ENCODE measurements at places on chromosomes 5 and 9.
A peak's percentile ranks its signal among the peaks of the same experiment; 100 is the strongest.

DNA sequence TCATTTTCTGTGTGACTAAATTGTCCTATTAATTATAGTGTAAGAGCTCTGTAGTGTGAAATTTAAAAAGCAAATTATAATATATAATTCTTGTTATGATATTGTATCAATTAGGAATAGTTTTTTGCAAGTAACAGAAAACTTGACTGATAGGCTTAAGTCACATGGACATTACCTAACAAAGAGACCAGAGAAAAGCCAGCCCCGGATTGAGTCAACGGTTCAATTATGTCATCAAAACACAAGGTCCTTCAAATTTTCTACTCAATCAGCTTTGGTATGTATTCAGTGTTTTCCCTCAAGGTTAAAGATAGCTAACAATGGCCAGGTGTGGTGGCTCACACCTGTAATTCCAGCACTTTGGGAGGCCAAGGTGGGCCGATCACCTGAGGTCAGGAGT is 126.7 kb upstream of the PTGER4 start:
- no peak for DNase-seq

GRCh38 chr5:171700318-171700912 is 85.2 kb upstream of the SMIM23 start:
- DNase-seq, result no peak

DNA sequence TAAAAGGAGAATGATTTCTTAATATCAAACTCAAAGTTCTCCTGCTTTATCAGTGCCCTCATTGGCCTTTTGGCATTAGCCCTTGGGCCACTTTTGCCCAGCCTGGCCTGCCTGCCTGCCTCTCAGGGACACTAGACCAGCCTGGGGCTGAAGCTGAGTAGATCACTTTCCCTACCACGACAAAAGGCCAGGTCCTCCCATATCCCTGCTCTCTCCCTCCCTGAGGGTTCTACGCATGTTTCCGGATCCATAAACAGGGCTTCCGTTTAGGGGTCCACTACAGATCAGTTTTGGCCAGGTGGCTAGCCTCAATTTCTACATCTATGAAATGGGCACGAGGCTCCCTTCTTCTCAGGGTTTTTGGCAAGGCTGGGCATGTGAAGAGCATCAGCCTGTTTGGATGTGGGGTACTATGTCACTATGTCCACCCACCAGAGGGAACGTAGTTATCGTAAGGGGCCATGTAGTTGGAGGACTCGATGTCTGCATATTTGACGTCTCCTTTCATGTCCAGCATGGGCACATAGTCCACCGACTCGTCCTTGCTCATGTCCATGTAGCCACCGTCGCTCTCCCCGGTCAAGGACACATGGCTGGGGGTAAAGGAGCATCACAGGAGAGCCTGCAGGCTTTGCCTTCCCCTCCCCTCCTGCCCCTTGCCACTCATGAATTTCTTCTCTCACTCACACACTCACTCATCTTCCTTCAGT is 34.0 kb downstream of the PDGFRB start:
- DNase-seq, result no peak

DNA sequence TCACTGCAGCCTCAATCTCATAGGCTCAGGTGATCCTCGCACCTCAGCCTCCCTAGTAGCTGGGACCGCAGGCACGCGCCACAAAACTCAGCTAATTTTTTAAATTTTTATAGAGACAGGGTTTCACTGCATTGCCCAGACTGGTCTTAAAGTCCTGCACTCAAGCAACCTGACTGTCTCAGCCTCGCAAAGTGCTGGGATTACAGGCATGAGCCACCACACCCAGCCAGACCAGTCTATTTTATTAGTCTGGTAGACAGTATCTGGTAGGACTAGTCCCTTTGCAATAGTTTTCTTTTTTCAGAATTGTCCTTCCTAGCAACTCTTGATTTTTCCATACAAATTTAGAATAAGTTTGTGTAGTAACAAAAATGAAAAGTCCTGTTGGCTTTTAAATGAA is 14.1 kb upstream of the GPR150 start:
- no peak for DNase-seq

DNA sequence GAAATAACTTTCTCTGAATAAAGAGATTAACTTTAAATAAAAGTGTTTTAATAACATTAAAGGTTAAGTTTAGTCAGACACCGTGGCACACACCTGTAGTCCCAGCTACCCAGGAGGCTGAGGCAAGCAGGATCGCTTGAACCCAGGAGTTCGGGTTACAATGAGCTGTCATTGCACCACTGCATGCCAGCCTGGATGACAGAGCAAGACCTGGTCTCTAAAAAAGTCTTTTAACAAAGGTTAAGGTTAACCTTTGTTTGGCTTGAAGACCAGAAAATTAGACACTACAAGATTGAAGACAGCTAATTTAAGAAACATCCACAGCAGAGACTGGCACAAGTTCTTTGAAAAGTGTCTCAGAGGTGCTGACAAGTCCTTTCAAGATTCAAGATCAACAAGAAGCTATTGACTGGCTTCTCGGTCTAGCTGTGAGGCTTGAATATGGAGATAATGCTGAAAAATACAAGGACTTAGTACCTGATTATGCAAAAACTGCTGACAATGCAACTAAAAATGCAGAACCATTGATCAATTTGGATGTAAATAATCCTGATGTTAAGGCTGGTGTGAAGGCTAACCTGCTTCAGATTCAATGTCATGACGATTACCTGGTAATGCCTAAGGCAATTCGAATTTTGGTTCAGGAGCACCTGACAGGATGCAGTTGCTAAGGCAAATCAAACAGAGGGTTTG is 48.8 kb downstream of the FAM81B start:
- DNase-seq, result no peak

DNA sequence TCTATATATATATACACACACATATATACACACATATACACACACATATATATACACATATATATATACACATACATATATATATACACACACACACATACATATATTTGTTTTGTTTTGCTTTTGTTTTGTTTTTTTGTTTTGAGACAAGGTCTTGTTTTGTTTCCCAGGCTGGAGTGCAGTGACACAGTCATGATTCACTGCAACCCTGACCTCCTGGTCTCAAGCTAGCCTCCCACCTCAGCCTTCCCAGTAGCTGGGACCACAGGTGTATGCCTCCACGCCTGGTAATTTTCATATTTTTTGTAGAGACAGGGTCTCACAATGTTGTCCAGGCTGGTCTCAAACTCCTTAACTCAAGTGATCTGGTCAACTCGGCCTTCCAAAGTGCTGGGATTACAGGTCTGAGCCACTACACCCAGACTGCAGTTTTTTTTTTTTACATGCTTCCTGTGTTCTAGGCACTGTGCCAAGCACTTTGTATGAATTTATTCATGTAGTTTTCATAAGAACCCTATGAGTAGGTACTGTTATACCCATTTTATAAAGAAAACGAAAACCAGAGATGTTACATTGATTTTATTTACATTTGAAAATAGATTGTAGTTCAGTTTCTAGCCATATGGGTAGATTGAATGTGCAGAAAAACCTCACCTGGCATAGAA is 120.7 kb downstream of the PBX3 start:
- no peak for DNase-seq

GRCh38 chr9:36127652-36128244 is 8.8 kb upstream of the GLIPR2 start:
- DNase-seq, result no peak

DNA sequence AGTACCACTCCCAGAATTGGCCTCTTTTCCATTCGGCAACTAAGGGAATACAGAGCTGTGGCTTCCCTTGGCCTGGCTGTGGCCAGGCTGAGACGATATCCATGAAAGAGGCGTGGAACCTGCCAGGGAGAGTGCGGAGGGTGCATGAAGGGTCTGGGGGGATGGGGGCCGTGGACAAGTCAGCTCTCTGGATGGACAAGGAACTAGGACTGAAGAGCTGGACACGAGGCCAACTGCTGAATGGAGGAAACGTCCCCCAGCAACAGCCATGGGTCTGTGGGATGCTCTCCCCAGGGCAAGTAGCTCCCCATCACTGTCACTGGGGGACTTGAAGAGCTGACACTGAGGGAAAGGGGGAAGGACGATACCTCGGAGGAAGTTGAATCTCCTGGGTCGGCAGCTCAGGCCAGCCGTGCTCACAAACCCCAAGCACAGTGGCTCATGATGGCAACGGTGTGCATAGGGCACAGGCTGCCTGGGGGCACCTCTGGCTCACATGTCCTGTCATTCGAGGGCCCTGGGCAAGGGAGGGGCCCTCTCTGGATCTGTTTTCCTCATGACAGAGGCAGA is 4.1 kb upstream of the OLFM1 start:
- DNase-seq, result no peak

DNA sequence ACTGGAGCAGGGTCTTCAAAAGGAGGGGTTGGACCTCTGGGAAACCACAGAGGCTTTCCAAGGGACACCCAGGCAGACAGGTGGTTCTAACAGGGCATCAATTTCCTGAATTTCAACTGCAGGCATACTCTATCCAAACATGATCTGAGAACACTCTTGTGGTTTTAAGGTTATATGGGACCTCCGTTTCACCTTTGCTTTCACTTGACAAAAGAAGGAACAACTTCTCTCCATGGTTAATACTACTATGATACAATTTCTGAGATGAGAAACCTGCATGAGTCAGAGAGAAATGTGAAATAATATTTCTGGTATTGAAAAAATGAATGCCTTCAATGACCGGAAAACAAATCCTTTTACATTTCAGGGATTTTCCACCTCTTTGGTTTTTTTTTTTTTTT is 28.0 kb upstream of the ERAP1 start:
- DNase-seq, result no peak

- DNase-seq, result no peak
These were observed 9.4 kb upstream of the PLCXD3 start for GRCh38 chr5:41519801-41520200.

- DNase-seq, result peak; percentile 15
These were observed 53.2 kb downstream of the ZNF474 start for GRCh38 chr5:122182491-122182921.

DNA sequence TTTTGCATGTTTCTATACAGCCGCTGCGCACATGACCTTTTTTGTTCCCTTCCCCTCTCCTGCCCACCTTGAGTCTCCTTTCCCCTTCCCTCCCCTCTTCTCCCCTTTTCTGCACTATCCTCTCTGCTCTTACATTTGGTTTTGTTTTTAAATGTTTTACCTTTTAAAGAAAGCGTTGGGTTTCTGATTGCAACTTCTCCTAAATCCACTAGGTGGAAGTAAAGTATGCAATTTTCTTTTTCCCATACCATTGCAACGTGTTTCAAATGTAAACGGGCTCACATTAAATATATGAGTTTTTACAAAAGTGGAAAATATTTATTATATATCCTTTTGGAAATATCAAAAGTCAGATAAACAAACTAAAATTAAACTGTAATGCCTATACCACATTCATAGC is 500.9 kb downstream of the DIRAS2 start:
- DNase-seq, result peak; percentile 46

- no peak for DNase-seq
These were observed 361.2 kb downstream of the PIK3R1 start for GRCh38 chr5:68576805-68577204.

DNA sequence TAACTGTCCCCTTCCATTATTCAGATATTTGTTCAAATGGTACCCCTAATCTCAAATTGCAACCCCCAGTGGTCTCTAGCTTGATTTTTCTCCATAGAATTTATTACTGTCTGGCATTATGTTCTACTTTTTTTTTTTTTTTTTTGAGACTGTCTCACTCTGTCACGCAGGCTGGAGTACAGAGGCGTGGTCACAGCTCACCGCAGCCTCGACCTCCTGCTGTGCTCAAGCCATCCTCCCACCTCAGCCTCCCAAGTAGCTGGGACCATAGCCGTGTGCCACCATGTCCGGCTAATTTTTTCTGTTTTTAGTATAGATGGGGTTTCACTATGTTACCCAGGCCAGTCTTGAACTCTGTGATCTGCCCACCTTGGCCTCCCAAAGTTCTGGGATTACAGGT is 2.0 kb upstream of the REEP5 start:
- DNase-seq, result no peak

DNA sequence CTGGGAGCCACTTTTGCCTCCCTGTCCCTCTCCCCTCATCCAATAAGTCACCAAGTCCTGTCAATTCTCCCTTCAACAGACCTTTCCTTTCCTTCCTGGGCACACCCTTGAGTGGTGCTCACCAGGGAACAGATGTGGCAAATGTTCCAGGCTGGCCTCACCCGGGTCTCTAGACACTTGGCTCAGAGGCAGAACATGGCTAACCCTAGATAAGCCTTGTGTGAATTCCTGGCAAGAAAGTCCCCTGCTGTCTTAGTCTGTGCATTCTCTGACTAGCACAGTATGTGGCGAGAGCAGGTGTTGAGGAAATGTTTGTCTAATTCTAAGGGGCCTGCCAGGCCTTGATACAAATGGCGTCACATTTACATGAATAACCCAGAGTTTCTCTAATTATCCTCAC is 41.2 kb upstream of the PTGS1 start:
- no peak for DNase-seq

GRCh38 chr9:127769929-127770582 is 8.4 kb downstream of the SH2D3C start:
- DNase-seq, result no peak

DNA sequence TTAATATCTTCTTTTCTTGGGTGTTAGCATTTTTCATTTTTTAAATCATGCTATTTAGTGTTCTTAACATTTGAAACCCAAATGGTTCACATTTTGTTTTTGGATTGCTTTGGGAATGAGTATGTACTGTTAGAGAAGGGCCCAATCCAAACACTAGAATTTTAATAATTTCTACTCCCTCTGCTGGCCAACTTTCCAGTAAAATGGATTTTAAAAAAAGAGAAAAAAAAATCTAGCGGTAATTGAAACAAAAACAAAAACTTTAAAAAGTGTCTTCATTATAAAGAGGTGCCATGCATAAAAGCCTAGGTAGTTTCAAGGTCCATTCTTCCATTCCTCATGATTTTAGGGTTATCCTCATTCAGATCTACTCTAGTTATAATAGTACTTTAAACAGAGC is 32.1 kb upstream of the RICTOR start:
- DNase-seq, result no peak

DNA sequence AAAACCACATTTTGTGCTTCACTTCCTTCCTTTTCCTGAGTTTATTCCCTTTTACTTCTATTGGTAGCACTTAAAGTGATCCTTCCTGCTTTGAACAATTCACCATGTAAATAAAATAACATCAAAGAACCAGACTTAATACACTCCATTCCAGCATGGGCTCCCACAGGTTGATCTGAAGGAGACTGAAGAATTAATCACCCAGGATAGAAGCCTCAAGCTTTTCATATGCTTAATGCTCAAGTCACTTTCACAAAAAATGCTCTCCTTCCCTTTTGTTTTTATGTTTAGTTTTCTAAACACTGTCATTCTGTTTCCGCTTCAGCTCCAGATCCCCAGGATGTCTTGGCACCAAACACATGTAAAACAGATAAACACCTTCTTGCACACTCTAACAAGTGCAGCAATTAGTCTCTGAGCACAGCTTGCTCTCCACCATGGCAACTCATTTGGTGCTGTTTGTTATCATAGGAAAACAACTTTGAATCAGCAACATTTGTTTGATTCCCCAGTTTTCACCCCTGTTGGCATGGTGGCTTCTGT is 37.0 kb downstream of the DMRTA1 start:
- DNase-seq, result no peak

DNA sequence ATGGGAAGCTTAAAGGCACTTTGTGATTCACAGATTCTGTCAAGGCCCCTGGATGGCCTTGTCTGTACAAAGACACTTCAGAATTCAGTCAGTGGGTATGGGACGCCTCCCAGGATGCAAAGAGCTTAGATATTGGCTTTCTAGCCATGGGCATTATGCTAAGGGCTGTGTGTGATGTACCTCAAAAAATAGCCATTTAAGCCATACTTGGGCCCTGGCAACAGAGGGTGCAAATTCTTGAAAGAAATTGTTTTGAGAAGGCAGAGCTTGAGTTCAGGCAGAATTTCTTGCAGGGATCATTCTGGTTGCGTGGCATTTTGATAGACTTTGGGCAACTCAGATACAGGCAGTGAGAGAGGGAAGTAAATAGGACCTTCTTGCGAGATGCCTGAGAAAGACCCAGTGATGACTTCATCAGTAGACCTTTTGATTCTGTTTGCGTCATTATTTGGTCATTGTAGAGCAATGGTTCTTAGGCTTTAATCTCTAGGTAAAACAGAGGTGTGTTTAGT is 3.9 kb downstream of the CYFIP2 start:
- no peak for DNase-seq
